ENCODE measurements at places on chromosomes 5 and 9. TPM values are rescaled to one million over a fixed set of nuclear protein-coding genes. Genes with fewer than 3 reads are reported as not detected.
A peak's percentile ranks its signal among the peaks of the same experiment; 100 is the strongest.

Gene WNT8A
- not detected for total RNA-seq

Gene TAF11L5
- total RNA-seq = not detected

Gene PCDHGA2
- not detected for total RNA-seq

Gene PCDHA10
- total RNA-seq = not detected

Gene LIX1
- total RNA-seq = not detected

Gene GDA
- total RNA-seq = not detected

Gene GPR151
- not detected for total RNA-seq

Gene ROR2
- total RNA-seq = 0.07 TPM

Gene C5orf34
- total RNA-seq = 21.0 TPM

Gene SPINK4
- not detected for total RNA-seq

Gene ZFP2
- total RNA-seq = 0.58 TPM

Gene ATOSB
- total RNA-seq = 8.3 TPM

Gene SHISAL2B
- total RNA-seq = not detected

GRCh38 chr5:34719029-34719428 lies 62.9 kb downstream of the RAI14 start:
- no peak for DNase-seq

DNA sequence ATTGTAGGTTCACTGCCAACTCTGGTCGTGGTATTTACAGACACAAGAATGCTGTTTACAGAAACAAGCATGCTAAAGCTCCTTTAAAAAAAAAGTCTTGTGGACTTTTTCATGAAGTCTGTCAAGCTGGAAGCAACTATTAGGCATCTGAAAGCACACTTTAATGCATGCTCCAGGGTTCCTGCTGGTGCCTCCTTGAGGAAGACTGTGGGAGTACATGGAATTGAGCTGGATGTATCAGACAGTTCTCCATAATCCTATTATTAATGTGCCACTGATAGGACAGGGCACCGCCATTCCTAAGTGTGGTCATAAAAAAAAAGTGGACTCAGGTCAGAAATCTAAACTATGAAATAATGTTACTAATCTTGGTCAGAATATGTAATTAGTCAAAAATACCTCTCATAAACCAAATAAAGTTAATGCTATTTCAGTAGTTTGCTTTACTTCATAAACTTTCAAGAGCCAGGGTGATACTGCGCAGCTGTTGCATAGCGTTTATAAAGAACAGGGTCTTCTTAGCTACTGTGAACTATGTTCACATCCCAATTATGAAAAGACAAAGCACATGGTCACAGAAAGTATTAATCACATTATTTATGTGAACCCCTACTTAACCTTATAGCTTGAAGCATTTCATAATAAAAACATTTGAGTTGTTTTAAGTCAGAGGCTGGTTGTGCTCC lies 390.8 kb upstream of the PTGER4 start:
- no peak for DNase-seq

DNA sequence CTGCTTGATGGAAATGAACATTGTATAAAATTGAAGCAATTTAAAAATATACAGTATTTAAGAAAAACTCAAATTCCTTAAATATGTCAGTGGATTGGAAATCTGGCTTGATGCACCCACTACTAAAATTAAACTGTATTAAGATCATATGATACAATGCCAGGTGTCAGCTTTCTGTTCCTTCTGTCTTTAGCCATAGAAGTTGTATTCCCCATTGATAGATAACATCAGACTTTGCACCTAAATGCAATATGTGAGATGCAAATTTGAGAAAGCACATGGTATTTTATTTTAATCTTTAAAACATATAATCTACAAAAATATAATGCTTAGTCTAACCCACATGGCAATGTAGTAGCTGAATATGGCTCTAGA lies 697.4 kb upstream of the WWC1 start:
- DNase-seq = no peak

GRCh38 chr5:103455796-103456195 lies 106.8 kb downstream of the NUDT12 start:
- DNase-seq = no peak

DNA sequence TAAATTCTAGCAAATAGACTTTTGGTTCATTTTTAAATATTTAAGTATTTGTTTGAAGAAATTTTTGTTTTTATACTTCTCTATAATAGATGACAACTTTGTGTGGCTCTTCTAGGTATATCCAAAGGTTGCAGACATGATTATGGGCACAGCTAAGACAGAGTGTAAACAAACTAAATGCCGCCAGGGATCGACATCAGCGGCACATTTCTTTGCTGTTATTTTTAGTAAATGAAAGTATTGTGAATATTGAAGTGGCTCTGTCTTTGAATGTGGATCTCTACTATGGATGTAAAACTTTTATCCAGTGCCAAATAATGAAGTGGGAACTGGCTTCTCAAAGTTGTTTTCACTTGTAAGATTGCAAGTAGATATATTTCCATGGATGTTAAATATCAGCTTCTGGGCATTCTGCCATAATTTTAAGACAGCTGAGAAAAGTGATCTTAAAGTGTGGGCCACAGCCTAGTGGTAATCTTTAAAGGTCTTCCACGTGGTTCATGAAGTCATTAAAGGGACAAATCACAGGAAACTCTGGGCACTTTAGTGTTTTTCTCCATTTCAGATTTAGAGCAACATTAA lies 589.9 kb downstream of the ZNF608 start:
- no peak for DNase-seq

DNA sequence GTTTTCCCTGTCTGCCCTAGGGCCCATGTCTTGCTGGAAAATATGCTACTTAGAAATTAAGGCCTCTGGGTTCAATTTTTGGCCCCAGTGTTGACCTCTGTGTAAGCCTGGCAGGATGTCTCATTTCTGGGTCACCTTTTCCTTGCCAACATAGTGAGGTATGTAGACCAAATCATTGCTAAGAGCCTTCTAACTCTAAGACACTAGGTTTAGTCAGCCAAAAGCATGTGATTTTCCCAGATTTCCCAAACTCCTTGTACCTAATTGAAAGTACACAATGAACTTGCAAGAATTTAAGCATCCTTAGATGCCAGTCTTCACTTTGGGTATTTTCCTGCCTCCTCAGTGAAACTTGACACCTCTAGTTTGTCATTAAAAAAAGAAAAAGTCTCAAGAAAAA lies 77.0 kb downstream of the GALNT10 start:
- no peak for DNase-seq

DNA sequence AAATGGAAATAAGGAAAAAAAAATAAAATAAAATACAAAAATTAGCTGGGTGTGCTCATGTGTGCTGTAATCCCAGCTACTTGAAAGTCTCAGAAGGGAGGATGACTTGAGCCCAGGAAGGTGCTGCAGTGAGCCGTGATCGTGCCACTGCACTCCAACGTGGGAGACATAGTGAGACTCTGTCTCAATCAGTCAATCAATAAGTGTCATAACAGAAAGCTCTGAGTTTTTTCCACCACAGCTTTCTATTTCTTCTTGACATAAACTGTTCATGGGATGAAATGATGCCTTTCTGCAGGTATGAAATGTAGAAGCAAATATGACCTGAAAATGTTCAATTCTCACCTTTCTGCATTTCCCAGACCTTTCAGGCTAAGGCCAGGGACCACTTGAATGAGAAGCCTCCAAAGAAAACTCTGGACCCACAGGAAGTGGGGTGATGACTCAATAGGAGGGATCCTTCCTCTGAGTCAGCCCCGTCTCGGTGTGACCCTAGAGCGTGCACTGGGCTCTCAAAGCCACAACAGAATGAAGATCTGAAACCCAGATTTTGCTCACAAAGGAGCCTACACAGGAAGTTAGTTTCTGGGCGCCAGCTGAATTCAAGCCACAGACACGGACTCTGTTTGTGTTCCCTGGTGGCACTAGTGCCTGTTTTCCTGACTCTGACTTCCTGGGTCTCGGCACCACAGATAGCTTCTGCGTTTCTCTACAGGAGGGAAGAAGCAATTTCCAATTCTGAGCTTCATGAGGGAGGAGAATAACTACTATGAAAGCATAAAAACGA lies 62.0 kb downstream of the ANKH start:
- DNase-seq = peak; percentile 84

DNA sequence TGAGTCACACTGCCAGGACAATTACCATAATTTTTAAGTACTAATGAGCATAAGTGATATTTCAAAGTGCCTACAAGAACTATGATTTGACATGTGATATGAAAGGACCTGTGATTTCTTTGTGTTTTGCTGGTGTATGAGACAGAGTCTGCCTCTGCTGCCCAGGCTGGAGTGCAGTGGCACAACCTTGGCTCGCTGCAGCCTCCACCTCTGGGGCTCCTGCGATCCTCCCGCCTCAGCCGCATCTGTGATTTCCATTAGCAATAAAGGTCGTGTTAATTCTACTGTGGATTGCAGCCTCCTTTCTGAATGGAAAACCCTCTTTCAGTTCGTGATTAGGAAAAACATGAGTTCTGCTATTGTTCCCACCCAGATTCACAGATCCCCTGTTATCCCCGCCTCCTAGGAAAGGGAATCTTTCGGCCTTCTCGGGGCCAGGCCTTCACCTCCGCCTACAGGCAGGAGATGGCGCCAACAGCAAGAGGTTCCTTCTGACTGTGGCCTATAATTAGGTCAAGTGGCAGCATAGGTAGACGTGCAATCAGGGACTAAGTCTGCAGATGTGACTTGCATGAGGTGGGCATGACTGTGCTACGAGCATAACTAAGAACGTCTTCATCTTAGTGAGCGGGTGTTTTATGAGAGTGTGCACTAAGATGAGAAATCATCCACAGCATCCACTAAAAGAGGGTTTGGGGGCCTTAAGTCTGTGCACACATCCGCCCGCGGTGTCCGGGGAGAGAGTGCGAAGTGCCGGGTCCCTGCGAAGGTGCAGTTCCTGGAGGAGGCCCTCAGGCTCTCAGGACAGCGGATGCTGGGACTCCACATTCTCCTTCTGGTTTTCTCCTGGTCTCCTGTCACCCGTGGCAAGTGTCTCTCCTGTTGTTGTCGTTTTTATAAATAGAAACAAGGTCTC lies 23.1 kb downstream of the TRIM7 start:
- peak; percentile 57 for DNase-seq

DNA sequence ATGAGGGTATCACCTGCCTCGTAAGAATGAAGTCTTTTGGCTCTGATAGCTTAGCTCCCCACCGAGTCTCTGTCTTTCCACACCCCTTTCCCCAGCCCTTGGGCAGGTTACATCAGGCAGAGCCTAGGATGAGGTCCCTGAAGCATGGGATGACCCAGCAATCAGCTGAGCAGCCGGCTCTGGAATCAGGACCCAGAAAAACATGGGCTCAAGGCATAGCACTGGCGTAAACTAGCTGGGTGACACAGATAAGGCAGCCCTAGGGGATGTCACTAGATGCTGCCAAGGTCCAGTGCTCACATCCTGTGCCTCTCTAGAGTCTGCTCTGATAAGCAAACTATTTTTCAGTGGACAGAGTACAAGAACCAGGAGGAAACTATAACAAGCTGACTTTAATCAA lies 26.6 kb downstream of the IDNK start:
- no peak for DNase-seq

DNA sequence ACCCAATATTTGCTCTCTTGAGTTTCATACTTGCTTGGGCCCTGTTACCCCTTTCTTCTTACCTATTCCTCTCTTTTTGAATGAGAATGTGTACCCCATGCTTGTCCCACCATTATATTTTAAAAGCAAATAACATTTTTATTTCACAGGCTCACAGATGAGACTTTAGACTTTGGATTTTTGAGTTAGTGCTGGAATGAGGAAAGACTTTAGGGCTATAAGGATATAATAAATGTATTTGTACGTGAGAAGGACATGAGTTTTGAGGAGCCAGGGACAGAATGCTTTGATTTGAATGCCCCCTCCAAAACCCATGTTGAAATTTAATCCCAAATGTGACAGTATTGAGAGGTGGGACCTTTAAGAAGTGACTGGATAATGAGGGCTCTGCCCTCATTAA lies 33.1 kb upstream of the TNPO1 start:
- no peak for DNase-seq

DNA sequence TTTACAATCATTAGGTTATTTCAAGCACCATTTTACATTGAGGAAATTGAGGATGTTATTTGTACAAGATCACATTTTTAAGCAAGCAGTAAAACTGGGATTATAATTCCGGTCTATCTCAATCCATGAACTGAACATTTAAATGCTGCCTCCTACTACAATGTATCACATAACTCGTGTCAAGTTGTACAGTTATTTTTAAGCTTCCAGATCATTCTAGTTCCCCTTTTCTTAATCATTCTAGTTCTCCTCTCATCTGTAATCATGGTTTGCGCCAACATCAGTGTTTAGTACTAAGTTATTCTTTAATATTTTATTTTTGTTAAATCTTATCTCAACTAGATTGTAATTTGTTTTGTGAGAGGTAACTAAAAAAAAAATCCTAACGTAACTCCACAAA lies 2.4 kb upstream of the UHRF2 start:
- no peak for DNase-seq

DNA sequence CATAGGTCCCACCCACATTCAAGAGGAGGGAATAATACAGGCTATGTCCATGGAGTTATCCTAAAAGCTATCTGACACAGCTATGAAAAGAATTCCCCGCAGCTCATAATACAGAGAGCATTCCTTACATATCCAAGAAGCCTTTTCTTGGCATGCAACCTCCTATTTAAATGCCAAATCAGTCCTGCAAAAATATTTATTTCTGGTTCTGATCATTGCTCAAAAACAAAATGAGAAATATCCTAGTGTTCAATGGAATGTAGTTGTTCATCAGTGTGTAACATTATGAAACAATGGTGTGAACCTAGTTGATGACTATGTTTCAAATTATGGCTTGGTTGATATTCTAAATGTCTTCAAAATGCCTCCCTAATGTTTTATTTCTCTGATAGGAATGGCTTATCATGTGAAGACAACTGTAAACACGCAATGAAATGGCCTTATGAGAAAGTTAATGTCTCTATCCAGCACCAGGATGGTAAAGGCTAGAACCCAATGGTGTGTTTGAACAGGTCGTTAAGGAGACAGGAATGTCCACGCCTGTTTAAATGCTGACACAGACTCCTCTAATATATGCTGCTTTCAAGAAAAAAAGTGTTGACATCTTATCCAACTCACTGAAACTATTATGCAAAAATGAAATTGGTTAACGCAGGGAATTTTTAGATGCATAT lies 126.7 kb upstream of the CDH6 start:
- DNase-seq = no peak

DNA sequence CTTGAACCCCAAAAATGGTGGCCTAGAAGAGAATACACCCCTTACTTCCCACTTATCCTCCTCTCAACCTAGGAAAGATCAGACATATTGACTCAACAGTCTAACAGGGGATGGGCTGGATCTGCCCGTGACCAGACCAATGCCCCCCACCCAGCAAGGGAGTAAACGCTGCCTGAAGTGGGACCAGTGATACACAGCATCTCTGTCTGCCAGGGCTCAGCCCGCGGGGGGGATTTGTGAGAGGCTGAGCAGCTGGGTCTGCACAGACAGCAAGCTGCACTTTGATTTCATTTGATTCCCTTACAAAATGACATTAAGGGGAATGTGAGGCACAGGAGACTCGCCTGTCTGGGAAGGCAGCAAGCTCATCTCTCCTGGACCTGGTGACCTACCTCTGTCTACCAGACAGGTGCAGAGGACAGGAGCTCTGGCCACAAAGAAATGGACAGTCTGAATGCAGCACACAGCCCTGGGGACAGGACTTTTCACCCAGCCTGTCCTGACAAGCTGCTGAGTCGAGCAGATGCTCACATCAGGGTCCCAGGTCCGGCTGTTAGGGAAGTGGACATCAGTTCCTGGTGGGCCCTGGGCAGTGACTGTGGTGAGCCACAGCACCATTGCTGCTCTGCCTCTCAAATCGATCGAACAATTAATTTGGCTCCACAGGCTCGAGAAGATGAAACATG lies 79.9 kb downstream of the RGS3 start:
- no peak for DNase-seq
